ENCODE measurements at places on chromosomes 1 and 21.

DNA sequence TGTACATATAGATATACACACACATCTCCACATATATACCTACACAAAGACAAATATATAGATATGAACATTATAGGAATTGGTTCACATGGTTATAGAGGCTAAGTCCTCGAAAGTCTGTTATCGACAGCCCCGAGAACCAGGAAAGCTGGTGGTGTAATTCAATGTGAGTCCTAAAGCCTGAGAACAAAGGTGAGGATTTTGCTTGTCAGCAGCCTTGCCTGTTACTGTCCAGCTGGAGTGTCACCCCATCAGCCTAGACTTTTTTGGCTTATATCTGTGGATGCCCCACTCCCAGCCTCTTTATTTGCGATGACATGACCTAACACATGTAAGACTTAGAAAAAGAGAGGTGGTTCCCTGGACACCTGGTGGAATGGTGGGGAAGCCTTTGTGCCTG, 97.0 kb downstream of the GIPC2 start:
- no peak for DNase-seq

DNA sequence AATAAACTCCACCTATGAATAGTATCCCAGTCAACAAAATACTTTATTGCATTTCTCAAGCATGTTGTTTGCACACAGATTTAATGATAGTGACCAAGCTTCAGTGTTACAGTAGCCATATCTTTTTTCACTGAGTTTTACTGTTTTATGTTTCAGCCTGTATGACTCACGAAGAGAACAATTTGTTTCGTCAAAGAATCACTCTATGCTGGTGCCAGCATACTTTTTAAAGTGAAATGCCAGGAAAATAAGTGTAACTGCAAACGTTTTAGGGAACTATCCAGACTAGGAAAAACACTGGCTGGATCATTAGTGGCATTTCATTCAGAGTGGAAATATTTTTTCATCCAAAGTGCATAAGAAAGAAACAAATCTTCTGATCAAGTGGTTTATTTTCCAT, 210.8 kb downstream of the COL11A1 start:
- DNase-seq = no peak

GRCh38 chr1:95509989-95510388, 276.0 kb downstream of the RWDD3 start:
- no peak for DNase-seq

GRCh38 chr1:193614817-193615216, 428.4 kb upstream of the B3GALT2 start:
- DNase-seq = no peak

DNA sequence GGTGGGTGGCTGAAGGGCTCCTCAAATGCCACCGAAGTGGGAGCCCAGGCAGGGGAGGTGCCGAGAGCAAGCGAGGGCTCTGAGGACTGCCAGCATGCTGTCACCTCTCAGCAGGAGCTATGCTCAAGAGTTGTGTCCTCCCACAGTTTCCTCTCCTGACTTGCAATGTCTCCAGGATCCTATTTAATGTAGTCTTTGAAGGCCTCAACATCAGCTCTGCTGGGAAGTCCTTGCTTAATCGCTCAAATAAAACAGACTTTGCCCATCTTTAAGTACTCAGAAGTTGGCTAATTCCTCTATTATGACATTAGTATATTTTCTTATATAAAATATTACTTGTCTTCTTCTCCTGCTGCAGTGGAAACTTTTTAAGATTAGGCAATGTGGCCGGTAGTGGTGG, 154.2 kb upstream of the NRIP1 start:
- no peak for DNase-seq

GRCh38 chr1:214219902-214220301, 61.1 kb upstream of the SMYD2 start:
- DNase-seq = no peak

GRCh38 chr1:19138331-19138730, 71.7 kb downstream of the UBR4 start:
- no peak for DNase-seq

GRCh38 chr1:38990386-38990737, 714 bp upstream of the AKIRIN1 start:
- DNase-seq = peak; percentile 46

DNA sequence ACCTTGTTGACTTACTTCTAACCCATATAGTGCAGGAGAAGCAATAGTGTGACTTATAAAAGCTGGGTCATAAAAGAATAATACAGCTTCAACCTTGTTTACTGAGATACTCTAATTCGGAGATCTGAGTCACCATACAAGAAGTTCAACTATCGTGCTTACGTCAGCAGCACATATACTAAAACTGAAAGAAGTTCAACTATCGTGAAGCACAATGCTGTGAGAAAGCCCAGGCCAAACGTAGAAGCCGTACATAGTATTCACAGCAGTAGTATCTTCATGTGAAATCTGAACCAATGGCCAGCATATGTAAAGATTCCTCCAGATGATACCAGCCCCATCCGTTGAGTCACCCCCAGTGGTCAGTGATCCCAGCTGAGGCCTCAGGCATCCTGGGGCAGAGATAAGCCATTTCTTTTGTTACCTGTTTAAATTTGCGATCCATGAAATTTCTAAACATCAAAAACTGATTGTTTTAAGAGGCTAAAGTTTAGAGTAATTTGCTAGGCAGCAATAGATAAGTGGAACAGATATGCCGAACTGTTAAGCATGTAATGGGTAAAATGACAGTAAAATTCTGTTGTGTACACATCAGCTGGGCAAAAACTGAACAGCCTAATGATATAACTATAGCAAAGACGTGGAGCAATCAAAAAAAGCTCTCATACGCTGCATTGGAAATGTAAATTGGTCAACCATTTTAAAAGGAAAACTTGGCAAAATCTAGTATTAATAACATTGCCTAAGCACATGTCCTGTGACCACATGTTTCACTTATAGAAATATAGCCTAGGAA, 53.9 kb upstream of the SAMD13 start:
- DNase-seq = no peak

- no peak for DNase-seq
Measured at GRCh38 chr1:90550626-90551406, 166.3 kb downstream of the BARHL2 start.

- no peak for DNase-seq
Measured at GRCh38 chr1:40810927-40811326, 27.3 kb downstream of the KCNQ4 start.

GRCh38 chr1:6167391-6168303, 12.5 kb downstream of the CHD5 start:
- no peak for DNase-seq

GRCh38 chr21:46151989-46152926, 3.1 kb downstream of the FTCD start:
- DNase-seq = no peak

DNA sequence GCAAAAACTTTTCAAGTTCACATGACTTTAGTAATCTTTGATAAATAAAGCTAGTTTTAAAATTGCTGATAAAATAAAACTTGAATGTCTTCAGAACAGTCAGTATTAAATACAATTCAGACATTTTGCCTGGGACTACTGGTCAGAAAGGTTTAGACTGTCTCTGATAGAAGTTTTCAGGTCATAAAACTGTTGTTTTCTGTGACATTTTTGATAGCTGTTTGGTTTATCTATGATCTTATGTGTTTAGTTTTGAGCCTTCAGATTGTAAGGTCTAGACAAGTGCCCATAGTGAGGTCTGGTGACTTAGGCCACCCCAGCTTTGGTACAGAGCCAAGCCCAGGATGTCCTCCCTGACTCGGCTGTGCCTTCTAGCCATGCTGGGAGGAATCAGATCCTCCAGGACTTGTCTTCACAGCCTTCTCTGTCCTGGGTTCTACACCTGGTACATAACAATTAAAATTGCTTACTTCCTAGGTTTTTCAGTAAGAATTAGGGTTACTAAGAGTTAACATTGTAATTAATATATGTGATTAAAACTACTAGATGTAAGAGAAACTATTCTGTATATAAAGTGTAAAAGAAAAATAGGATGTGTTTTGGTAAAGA, 15.1 kb upstream of the DNAH14 start:
- DNase-seq = no peak

GRCh38 chr1:244869364-244869827, 5.1 kb upstream of the HNRNPU start:
- no peak for DNase-seq

DNA sequence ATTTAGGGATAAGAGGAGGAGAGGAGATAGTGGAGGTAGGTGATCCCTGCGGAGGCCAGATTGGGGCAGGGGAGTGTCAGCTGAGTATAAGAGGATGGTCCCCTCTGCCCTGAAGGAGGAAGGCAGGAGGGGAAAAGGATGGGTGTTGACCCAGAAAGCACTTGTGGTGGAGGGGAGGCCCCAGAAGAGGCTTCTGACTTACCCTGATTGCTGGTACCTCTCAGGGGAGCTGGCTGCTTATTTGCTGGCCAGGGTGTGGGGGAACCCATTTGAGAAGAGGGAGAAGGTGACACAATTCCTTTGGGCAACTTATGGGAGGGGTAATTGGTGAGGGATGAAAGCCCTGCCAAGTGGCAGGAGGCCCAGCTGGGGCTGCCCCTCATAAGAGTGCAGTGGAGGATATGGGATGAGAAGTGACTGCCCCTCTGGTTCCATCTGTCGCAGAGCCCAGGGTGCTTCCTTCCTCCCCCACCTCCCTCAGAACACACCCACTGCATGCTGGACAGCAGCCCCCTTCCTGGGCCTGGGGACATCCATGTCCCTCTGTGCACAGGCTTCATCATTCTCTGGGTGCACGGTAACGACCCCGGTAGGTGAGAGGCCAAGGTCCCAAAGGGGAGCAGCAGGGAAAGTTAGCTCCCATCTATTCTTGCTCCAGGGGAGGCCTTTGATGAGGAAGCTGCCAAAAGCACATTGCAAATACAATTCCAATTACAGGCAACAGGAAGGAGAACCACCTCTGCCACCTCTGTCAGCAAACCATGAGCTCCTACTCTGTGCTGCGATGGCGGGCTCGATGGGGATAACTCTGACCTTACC, 1.4 kb upstream of the PCSK9 start:
- DNase-seq = no peak

GRCh38 chr1:22709891-22710700, 543 bp upstream of the EPHB2 start:
- peak; percentile 60 for DNase-seq

- DNase-seq = peak; percentile 23
Measured at GRCh38 chr1:192489748-192490147, 85.8 kb upstream of the RGS1 start.

DNA sequence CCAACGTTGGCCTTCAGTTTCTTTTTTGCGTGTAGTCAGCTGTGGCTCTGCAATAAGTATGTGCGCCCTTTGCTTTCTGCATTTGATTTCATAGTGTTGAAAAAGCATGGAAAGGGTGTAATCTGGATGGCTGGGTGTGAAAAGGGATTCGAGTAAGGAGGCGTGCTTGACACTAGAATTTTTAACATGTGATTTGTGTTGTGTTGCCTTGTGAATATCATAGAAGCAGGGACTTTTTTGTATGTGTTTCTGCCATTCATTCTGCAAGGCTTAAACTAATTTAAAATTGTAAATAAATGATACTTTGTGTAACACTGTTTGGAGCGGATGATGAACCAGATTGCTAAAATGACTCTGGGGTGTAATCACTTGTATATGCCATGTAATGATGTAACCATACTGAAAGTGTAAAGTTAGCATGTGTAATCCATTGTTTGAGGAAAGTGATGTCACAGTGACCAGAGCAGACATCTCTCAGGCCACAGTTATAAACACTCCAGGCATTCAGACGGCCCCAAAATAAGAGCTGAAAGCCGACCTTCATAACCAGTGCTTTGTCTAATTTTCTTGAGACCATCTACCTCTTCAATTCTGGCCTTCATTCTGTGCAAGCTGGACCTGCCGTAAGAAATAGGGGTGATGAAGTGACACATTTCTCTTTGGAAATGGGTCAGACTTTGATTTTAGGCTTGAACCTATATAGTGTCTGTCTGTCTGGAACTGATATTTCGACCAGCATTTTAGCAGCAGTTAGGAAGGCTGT, 618 bp downstream of the SH3BGR start:
- DNase-seq = no peak

DNA sequence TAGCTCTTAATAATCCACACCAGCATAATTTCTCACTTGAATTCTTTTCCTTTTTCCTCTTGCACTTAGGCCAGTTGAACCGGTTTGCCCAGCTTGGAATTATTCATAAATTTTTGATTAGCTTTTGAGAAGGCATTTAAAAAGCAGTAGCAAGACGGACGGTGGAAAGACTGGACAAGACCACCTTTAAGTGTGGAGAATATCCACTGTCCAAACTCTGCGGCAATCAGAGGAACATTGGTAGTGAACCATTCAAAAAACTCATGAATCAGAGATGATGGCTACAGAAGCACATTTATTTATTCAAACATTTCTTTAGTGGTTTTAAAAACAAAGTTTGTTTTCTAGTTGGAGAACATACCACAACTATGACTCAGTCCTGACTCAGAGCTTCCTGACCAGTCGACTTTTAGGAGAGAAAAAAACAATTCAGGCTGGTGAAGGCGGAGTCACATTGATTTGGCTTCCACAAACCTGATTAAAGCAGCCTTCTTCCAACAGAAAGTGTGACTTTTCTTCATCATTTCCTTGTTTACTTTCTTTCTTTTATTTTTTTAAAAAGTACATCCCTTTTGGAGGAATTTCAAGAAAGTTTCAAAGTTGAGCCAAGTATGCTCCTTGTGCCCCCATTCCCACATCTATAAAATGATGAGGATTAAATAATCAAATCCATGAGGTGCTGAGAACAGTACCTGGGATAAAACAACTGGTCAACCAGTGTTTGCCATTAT, 128.8 kb downstream of the ADSS2 start:
- DNase-seq = no peak

GRCh38 chr1:169890761-169891538, 2.7 kb downstream of the SCYL3 start:
- DNase-seq = peak; percentile 10

DNA sequence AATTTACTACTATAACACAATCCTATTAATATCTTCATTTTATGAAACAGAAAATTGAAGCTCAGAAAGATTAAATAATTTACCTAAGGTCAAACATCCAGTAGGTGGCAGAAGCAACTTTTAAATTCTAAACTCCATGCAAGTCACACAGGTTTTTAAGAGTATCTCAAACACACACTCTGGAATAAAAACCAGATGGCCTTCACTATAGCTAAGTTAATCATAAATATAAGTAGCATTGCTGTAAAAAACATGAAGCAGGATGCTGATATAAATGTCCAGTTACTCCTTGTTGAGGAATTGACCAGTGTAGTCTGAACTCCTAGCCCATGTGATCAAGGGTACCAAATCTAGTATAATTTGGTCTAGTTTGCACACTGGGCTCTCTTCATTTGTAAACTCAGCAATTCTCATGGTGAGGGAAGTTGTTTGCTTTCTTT, 9.4 kb upstream of the FMO3 start:
- DNase-seq = peak; percentile 36

DNA sequence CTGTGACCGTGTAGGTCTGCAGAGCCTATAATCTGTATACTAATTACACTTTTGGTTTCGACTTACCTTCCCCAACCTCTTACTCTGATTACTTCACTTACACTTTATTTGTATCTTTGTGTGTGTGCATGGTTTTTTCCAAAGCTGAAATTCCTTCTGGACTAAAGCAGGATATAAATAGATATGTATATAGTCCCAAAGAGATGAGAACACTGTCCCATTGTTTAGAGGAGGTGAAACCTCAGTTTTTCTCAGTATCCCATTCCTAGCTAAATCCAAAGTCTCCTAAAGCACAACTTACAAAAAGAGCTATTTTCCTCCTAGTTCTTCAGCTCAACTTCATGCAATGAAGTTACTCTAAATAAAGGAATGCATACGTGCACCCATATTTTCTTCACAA, 442.2 kb downstream of the SMYD3 start:
- DNase-seq = no peak

- DNase-seq = peak; percentile 45
Measured at GRCh38 chr1:31182352-31182751, 57.3 kb downstream of the NKAIN1 start.
